Left renal pelvis (tissue), 4 donors: ENCODE measurements at places on chromosomes 16 and 17. TPM values are rescaled to one million over a fixed set of nuclear protein-coding genes. Genes with fewer than 3 reads are reported as not detected.

The HS3ST3A1 gene
- polyA plus RNA-seq, result 3.2 TPM

The SEPTIN12 gene
- not detected for polyA plus RNA-seq

The TP53TG3C gene
- not detected for polyA plus RNA-seq

DNA sequence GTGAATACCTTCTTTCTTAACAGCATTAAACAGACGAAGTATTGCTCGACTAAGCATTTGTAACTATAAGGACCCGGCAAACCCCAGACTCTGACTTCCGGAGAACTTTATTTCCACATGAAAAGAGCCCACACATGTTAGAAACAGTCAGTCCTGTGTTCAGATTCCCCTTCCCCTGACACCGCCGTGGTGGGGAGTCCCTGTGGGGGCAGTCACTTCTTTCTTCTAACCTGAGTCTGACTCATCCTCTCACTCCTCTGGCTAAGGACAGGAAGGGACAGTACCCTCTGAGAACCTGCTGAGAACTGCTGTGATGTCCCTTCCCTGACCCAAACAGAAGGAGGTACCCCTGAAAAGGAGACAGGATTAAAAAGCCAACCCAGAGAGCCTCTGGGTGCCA is 165.1 kb downstream of the XYLT1 start:
- DNase-seq, result no peak

- DNase-seq, result no peak
Observed at GRCh38 chr16:51497541-51498211, 346.6 kb upstream of the SALL1 start.

DNA sequence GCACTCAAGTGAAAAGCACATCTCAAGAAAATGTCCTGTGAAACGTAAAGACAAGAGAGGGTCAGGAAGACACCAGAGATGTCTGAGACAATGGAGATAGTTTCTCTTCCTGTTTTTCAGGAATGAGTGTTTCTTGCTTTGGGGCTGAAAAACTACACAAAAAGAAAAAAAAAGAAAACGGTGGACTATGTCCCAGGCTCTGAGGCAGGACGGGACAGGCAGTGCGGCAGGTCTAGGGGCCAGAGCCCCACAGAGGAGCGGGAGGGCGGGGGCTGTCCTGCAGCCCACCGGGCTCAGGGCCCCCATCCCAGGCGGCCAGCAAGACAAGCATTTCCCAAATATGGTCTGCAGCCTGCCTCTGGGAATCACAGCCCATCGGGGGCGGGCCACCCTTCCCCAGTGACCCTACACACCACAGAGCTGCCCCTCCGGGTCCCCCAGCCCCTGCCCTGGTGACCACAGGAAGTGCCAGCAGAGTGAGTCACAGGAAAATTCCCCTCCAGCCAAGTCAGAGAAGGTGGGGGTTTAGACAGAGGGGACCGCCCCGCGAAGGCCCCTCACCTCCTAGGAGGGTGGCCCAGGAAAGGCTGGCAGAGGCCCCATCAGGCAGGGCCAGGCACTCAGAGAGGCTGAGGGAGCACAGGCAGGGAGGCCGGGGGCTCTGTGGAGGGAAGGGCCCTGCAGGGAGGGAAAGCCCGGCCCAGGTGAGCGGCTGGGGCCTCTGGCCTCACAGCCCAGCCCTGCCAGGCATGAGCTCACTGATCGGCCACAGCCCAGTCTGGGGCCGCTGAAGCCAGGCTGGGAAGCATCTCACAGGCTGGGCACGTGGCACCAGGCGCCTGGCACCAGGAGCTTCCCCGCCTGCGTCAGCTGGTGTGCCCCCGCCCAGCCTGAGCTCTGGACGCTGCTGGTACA is 6.3 kb downstream of the BCAR1 start:
- no peak for DNase-seq

DNA sequence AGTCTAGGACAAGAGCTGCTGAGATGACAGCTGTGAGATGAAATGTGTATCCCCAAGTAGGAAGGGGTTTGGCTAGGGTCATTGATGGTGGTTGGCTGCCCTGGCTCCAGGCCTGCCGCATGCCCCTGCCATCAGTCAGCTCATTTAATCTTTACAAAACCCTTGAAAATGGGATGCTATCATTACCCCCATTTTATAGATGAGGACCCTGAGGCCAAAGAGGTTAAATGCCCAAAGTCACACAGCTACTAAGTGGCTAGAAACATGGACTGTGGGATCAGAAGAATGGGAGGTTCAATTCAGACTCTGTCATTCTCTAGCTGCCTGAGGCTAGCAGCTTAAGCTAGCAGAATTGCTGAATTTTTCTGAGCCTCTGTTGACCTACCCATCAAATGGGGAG is 198.8 kb downstream of the MAF start:
- no peak for DNase-seq

GRCh38 chr17:77375917-77376651 is 235.3 kb downstream of the SEC14L1 start:
- DNase-seq, result no peak

DNA sequence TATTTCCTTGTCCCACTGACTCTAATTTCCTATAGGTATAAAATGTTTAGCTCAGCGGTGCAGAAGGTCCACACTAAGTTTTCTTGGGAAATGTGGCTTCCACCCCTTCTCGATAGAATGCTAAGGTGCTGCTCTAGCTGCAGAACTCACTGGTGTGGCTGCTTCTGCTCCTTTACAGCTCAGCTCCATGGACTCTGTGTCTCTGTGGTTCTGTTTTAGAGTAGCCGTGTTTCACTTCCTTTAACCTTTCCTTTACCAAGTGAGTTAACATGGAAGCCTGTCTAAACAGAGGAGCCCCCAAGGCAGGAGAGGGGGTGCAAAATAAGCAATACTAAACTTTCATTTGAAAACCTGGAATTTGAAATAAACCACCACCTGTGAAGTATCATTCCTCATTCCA is 65.3 kb downstream of the SPECC1 start:
- no peak for DNase-seq

DNA sequence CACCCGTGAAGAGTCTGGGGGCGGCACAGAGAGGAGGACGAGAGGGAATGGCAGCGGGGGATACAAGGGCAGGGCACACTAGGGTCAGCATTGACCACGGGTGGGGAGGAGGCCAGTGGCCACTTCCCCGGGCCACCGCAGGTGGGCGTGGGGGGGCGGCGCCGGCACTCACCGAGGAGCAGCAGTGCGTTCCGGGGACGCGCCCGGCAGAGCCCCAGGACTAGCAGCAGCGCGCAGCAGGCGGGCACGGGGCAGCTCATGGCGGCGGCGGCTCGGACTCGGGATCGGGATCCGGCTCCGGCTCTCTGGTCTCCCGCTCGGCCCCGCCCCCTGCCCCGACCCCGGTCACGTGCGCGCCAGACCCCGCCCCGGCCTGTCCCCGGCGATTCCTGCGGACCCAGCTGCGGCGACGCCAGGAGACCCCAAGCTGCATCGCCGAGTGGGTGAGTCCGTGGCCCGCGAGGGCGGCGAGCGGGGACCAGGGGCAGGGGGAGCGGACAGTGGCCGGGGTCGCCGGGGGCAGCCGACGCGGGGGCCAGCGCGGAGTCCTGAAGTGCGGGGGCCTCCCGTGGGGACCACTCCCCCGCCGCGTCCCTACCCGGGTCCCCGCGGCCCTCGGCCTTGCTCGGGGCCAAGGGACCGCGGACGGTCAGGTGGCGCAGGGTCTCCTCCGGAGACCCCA is at the start of the genes SGSH and SLC26A11:
SGSH (minus strand) TSS at position 280 of the 682 bp plus-strand sequence; CDS start at position 260, 20 bp downstream.
SLC26A11 (plus strand) TSS at position 374 of the 682 bp plus-strand sequence. CDS start 1,134 bp downstream, outside the sequence.
- DNase-seq, result no peak
